Activated CD4-positive, alpha-beta T cell treated with anti-CD3 and anti-CD28 coated beads for 36 hours (primary cell): ENCODE measurements at places on chromosomes 3 and 15. TPM values are rescaled to one million over a fixed set of nuclear protein-coding genes. Genes with fewer than 3 reads are reported as not detected.

The HYPK gene
- total RNA-seq, result 14.0 TPM

GRCh38 chr15:32856753-32857152 is 138.9 kb downstream of the GREM1 start:
- H3K36me3 ChIP-seq, result no peaks in the 10 kb centered on the region
- H3K4me3 ChIP-seq, result no peak overlapping the region
- H3K4me1 ChIP-seq, result no peaks in the 10 kb centered on the region
- no peak overlapping the region for H3K27ac ChIP-seq
- H3K27me3 ChIP-seq, result peaks cover 1% of the 10 kb centered on the region

The GOLGA6L4 gene
- total RNA-seq, result 1.0 TPM

The PPARG gene
- 1.1 TPM for total RNA-seq

DNA sequence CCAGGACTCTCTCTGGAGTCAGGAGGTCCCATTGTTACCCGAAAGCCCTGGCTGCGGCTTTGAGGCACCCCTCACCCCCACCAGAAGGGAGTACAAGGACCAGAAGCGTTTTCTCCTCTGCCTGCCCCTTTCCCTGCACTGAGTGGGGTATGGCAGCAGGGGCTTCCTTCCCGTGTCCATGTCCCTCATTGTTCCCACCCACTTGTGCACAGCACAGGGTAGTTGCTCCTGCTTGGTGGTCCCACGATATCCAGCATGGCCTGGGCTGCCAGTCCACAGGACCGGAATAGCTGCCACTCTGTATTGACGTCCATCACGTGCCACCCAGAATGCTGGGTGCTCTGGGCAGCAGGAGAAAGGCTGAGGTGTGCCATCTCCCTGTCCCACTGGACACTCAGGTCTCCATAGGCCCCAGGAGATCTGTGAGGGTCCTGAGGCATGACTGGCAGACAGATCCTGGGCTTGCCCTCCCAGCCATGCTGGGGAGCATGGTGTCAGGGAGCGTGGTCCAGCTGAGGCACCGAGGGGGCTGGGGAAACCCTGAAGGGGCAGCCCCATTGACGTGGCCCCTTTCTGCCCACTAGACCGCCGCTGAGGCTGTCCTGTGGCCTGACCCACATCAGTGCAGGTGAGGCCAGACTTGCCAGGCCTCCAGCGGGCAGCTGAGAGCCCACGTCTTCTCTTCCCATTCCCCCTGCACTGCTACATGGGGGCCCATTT is 45.3 kb upstream of the SEC22A start:
- no peaks in the 10 kb centered on the region for H3K27me3 ChIP-seq
- H3K4me1 ChIP-seq, result no peaks in the 10 kb centered on the region
- H3K27ac ChIP-seq, result no peak overlapping the region

DNA sequence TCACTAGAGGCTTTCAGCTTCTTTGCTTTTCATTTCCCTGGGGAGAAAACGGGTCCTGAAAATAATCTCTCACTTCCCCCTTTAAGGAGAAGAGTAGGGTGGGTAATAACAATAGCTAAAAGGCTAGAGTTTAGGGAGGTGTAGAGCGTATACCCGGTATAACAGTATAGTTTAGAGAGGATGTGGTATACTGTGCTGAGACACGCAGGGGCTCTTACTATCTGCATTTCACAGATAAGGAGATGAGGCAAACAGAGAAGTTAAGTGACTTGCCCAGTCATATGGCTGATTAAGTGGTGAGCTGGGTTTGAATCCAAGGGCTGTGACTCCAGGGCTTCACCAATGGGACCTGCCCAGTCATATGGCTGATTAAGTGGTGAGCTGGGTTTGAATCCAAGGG is 15.0 kb upstream of the KCNMB3 start:
- no peak overlapping the region for H3K4me3 ChIP-seq
- H3K27me3 ChIP-seq, result peaks cover 10% of the 10 kb centered on the region
- peaks cover 4% of the 10 kb centered on the region for H3K4me1 ChIP-seq

The ETV5 gene
- 0.83 TPM for total RNA-seq

GRCh38 chr15:46129145-46129544 is 494.3 kb downstream of the SQOR start:
- no peaks in the 10 kb centered on the region for H3K27me3 ChIP-seq
- H3K36me3 ChIP-seq, result no peaks in the 10 kb centered on the region
- no peak overlapping the region for H3K27ac ChIP-seq
- no peaks in the 10 kb centered on the region for H3K4me1 ChIP-seq
- no peak for DNase-seq
- H3K4me3 ChIP-seq, result no peak overlapping the region

- H3K36me3 ChIP-seq, result peaks cover 13% of the 10 kb centered on the region
- no peak for DNase-seq
- no peak overlapping the region for H3K4me3 ChIP-seq
- H3K27ac ChIP-seq, result peak overlapping the region; percentile 49
- no peaks in the 10 kb centered on the region for H3K27me3 ChIP-seq
- peaks cover 38% of the 10 kb centered on the region for H3K4me1 ChIP-seq
These were observed 13.8 kb downstream of the TSPAN3 start for GRCh38 chr15:77057072-77057471.

DNA sequence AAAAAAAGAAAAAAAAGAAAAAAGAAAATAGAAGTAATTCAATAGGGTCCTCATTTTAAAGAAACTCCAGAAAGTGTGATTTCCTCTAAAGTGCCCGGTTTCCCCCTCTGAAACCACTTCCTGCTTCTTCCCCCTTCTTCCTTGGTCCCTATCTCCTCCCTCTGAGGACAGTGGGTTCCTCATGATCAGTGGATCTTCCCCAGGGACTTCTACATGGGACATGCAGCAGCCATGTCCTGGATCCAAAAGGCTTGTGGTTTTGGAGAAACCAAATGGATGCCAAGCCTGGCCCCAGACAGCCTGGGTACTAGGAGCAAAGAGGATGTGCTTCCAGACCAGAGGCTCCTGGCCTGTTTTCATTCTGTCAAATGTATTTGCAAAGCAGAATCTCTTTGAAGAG is 26.6 kb upstream of the SMAD6 start:
- no peak overlapping the region for H3K4me3 ChIP-seq
- peaks cover 16% of the 10 kb centered on the region for H3K4me1 ChIP-seq
- DNase-seq, result no peak
- no peaks in the 10 kb centered on the region for H3K36me3 ChIP-seq

The TMIE gene
- total RNA-seq, result 1.5 TPM

DNA sequence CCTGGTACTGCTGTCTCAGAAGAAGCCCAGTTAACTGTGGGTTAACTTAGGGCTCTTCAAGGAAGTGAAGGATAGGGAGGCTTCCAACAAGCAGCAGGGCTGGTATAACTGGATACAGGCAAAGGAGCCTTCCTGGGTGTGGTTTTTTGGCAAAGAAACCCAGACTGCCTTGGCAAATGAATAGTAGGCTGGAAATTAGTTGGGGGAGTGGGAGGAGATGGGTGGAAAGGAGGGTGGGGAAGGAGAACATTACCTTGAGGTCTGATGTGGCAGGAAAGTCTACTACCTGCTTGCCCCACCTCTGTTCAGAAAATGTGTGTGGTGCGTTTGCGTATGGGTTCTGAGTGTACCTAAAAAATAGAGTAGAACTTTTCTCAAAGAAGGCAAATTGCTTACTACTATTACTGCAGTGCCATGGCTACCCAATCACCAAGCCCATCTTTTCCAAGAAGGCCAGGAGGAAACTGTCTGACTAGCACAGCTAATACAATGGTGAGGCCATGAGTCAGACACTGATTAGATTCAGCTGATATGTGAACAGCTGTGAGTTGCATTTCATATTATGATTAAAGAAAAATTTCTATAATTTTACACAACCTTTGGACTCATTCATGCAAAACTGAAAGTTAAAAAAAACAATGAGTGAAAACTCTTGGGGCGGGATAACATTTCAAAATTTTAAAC is 55.2 kb downstream of the SPTSSB start:
- no peak for DNase-seq
- H3K27ac ChIP-seq, result no peak overlapping the region
- no peak overlapping the region for H3K4me3 ChIP-seq
- H3K4me1 ChIP-seq, result peaks cover 34% of the 10 kb centered on the region
- no peaks in the 10 kb centered on the region for H3K36me3 ChIP-seq
- H3K27me3 ChIP-seq, result peaks cover 4% of the 10 kb centered on the region

GRCh38 chr15:98514034-98514622 is 134.2 kb upstream of the IGF1R start:
- no peaks in the 10 kb centered on the region for H3K36me3 ChIP-seq
- no peaks in the 10 kb centered on the region for H3K4me1 ChIP-seq
- H3K27me3 ChIP-seq, result peaks cover 1% of the 10 kb centered on the region
